BJ (cell line): ENCODE measurements at places on chromosomes 3 and 15.

DNA sequence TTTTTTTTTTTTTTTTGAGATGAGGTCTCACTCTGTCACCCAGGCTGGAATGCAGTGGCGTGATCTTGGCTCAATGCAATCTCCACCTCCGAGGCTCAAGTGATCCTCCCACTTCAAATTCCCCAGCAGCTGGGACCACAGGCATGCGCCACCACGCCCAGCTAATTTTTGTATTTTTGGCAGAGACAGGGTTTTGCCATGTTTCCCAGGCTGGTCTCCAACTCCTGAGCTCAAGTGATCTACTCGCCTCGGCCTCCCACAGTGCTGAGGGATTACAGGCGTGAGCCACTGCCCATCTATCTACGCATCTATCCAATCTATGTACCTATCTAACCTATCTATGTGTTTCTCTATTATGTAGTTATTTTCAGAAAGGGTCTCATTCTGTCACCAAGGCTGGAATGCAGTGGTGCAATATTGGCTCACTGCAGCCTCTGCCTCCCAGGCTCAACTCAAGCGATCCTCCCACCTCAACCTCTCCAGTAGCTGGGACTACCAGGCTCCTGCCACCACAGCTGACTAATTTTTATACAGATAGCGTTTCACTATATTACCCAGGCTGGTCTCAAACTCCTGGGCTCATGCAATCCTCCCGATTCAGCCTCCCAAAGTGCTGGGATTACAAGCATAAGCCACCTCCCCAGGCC lies 20.2 kb upstream of the GPX1 start:
- peak; percentile 85 for DNase-seq

DNA sequence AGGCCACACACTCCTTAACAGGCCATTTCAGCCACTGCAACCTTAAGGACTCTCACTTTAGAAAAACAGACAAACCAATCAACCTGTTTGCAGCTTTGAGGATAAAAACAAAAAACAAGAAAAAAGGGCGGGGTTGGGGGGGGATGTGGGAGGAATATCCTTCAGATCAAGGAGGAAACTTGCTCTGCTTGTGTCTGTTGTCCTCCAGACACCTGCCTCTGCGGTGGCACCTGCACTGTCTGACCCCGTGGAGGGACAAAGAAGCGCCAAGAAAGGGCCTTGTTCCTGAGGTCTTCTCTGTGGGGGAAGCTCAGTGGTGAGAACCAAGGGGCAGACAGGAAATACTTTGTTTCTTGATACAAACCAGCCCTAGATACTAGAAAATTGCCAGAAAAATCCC lies 70.5 kb downstream of the POLR2M start:
- DNase-seq = no peak

GRCh38 chr3:130088061-130088460 lies 6.4 kb downstream of the ALG1L2 start:
- DNase-seq = no peak

DNA sequence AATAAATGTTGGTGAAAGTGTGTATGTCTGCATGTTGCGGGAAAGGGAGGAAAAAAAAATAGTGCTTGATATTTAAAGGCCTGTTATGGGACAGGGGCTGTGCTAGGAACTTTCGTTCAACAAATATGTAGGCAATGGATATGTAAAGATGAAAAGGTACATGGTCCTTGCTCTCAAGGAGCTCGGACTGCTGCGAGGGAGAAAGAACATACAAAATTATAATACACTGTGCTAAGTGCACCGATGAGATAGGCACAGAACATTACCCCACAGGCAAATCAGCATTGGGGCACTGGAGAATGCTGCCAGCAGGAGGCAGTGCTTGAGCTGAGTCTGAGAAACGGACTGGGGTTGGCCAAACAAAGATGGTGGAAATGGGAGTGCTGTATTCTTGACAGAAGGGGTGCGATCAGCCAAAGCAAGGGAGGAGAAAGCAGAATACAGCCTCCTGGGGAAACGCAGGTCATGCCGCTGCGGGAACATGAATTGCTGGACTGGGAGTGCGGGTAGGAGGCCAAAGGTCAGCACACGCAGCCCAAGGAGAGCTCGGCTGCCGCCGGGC lies 649 bp downstream of the C15orf40 start:
- DNase-seq = peak; percentile 20

DNA sequence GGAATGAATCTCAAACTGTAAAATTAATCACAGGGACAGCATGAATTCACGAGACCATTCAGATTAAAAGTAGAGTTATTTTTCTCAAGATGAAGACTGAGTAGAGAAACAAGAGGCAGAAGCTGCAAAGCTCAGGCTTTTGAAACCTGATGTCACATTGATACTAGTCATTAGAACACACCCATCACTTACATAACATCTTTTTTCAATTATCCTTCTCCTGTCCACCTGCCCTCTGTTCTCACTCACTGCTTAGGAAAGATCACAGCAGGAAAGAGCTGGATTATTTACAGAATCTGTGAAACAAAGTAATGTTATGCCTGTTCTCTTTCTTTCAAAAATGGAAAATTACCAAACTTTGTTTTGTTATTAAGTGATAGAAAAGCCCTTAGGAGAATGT lies 72.0 kb upstream of the CDAN1 start:
- DNase-seq = no peak

- no peak for DNase-seq
Measured at GRCh38 chr15:43144512-43144911, 11.1 kb downstream of the TMEM62 start.

- DNase-seq = no peak
Measured at GRCh38 chr3:52176180-52176752, 21.7 kb upstream of the ALAS1 start.

DNA sequence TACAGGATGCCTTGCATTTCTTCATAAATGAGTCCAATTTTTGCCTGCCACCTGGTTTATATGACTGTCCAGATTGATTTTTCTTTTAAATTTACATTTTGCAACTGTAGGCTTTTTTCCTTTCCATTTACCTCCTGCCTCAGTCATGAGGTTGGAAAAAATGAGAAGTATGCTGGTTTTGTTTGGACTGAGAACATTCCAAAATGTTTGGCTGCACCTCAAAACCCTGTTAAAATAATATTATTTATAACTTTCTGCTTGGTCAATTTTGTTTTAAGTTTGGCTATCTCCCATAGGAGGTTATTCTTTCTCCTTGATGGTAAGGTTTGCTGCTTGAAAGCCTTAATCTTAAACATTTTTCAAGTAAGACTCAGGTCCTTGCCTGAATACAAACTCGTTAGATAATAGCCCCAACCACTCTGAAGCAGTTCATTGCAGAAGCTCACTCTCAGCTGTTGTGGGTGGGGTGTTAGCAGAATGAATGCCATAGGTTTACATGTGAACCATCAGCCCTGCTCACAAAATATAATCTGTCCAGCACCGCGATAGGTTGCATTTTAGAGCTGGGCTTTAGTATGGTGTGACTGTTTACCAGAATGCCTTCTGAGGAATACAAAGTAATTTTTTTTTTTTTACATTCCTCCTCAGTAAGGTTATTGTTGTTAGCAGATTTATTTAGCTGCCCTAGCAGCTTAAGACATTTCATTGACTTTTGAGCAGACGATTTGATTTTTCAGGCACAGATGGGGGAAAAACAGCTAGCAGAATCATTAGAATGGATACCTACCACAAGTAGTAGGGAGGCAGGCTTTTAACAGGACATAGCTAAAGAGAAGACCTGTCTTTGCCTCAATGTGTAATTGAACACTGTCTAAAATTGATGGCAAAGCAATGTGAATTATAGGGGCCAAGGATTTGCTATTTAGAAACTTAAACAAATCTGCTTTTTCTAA lies 630.8 kb upstream of the KCNMB2 start:
- peak; percentile 72 for DNase-seq

DNA sequence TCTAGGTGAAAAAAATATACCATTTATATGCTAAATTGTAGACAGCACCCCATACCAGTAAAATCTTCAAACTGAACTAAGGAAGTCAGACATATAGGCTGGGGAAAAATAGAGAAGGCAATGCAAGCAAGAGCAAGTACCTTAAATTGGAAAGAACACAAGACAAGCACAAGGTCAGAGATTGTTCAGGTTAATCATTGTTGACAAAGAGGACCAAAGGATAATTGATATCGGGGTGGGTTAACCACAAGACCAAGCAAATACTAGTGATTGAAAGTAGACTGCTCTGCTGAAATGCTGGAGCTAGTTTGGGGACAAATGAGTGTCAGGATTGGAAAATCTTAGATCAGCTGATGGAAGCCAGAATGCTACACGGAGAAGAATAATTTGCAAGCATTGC lies 499.8 kb downstream of the ROBO2 start:
- no peak for DNase-seq

- DNase-seq = no peak
Measured at GRCh38 chr3:187744169-187745151, 808 bp downstream of the BCL6 start.

DNA sequence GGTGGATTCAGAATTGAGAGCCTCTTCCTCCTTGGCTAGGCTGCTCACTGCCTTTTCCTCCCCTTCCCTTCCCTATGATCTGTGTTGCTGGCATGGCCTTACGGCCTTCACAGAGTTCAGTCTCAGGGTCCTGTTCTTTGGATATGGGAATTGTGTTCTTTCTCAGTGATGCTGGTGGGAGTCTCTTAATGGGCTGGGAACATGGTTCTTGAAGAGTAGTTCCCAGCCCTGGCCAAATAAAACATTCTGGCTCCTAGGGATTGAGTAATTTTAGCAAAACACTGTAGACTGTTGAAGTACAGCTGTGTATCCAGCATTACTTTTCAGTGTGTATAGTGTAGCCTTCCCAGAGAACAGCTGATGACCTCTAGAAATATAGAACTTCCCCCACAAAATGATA lies 22.6 kb upstream of the FILIP1L start:
- no peak for DNase-seq

- DNase-seq = no peak
Measured at GRCh38 chr3:16127249-16127648, 47.2 kb upstream of the GALNT15 start.

DNA sequence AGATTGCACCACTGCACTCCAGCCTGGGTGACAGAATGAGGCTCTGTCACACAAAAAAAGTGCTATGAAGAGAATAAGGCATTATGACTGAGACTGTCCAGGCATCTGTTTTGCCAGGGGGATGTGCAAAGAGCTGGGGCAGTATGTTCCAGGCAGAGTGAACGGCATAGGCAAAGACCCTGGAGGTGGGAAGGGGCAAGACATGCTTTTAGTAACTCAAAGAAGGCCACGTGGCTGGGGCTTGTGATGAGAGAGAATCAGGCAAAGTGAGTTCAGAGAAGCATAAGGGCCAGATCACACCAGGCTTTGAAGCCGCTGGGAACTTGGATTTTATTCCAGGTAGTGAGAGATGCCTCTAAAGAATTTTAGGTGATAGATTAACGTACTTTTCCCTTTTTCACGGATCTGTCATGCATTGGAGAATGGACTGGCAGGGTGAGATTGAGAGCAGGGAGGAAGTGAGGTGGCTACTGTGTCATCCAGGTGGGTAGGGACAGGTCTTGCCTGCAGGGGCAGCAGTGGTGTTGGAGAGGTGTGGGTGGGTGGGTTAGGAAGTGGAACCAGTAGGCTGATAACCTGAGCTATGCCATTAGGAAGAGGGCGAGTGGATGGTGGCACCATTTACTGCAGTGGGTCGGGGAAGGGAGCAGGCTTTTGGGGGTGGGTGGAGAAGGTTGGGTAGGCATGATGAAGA lies 31.7 kb downstream of the ATP2B2 start:
- DNase-seq = no peak

DNA sequence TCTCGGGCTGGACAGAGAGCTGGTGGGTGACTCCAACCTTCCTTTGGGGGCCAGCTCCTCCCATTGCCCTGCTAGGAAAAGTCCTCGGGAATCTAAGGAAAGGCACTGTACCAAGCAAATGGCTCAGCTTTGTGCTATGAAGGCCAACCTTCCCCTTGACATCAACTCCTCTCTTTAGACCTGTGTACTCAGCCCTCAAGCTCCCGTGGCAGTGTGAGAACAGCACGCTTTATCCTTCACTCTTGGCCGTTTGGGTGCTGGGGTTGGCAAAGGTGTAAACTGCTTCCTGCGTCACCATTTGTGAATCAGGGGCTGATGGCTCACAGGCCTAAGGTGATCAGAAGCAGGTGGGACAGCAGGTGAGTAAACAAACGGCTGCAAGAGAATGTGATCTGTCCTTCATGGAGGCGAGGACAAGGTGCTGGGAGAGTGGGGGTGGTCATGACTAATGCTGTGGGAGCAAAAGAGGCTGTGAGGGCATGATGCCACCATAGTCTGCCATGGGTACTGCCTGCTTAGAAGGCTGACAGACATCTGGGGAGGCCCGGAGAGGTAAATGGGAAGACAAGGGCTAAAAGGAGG lies 165.2 kb upstream of the TPM1 start:
- no peak for DNase-seq

DNA sequence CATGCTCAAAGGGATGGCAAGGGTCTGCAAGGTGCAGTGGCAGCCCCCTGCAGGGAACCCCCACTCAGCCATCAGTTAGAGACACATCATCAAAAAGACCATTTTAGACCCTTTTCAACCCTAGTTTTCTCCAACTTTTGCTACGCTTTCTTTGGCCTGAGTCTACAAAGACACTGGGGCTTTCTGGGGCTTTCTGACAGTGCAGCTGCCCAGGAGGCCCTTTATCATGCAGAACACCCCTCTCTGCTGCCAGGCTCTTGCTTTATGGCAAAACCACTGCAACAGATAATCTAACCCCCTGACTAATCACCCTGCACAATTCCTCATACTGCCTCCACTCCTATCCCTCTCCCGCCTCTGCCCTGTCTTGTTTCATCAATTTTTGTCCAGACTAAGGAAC lies 2.4 kb downstream of the NMNAT3 start:
- DNase-seq = no peak

GRCh38 chr3:167066977-167067786 lies 312.9 kb downstream of the ZBBX start:
- no peak for DNase-seq

DNA sequence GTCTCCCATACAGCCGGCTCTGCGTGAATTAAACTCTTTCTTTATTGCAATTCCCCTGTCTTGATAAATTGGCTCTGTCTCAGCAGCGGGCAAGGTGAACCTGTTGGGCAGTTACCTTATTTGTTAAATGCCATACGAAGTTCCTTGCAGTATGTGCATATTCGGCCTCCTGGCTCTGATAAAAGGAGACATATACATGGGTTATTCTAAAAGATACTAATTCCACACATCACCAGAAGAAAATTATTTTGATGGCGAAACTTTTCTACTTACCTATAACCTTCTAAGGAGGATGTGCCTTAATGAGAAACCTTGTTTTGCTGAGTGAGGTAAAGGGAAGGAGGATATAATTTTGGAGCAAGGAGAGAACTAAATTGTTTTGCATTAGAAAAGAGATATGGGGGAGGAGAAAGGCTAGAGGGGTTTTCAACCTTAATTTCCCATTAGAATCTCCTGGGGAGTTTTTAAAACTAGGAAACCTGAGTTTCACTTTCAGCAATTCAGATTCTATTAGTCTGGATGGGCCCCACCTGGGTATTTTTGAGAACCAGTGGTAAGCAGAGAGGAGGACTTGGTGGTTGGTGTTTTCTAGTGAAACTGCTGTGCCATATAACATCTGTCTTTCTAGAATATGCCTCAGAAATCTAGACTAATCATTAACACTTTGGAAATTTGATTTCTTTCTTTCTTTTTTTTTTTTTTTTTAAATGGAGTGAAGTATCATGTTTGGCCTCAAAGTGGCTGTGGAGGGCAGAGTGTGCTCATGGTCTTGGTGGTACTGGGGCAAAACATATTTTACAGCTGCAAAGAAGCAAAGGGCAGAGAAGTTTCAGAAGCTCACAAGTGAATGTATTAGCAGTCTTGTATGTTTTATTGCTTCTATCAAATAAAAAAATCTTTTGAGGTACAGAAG lies 23.0 kb downstream of the NANOGP8 start:
- DNase-seq = no peak

GRCh38 chr3:98574132-98574531 lies 19.3 kb downstream of the CPOX start:
- no peak for DNase-seq
